Activated naive CD4-positive, alpha-beta T cell treated with anti-CD3 and anti-CD28 coated beads, Interleukin-2, amount 50 U/mL, for 72 hours (primary cell): ENCODE measurements at places on chromosomes 1 and 21. TPM values are rescaled to one million over a fixed set of nuclear protein-coding genes. Genes with fewer than 3 reads are reported as not detected.

Gene ZFP69
- 0.71 TPM for total RNA-seq

Gene ASTN1
- total RNA-seq: not detected

Gene PLD5
- not detected for total RNA-seq

Gene CHRM3
- not detected for total RNA-seq

Gene P3R3URF
- total RNA-seq: not detected
